Urinary bladder (tissue), 4 donors: ENCODE measurements at places on chromosomes 7 and 10. TPM values are rescaled to one million over a fixed set of nuclear protein-coding genes. Genes with fewer than 3 reads are reported as not detected.

Gene FAM237B
- not detected for polyA plus RNA-seq

Gene RSPH10B
- 0.09 TPM for polyA plus RNA-seq

Gene CRYGN
- 0.67 TPM for polyA plus RNA-seq

Gene POT1
- 15.9 TPM for polyA plus RNA-seq

Gene CYP2C19
- 0.06 TPM for polyA plus RNA-seq

Gene CARD11
- 5.4 TPM for polyA plus RNA-seq

Gene ELN
- 191 TPM for polyA plus RNA-seq

Gene LRMDA
- polyA plus RNA-seq, result 7.9 TPM

Gene MCM10
- 0.14 TPM for polyA plus RNA-seq

Gene AOAH
- polyA plus RNA-seq, result 4.3 TPM

- no peak for DNase-seq
Measured at GRCh38 chr7:112010109-112010508, 196.1 kb downstream of the DOCK4 start.

- DNase-seq, result no peak
Measured at GRCh38 chr10:45136256-45136655, 135.5 kb downstream of the ZNF22 start.

GRCh38 chr7:48938539-48939295 lies 14.4 kb downstream of the CDC14C start:
- no peak for DNase-seq

- no peak for DNase-seq
Measured at GRCh38 chr10:21655687-21656086, 121.7 kb downstream of the MLLT10 start.

- no peak for DNase-seq
Measured at GRCh38 chr10:77629775-77630506, 7.7 kb downstream of the KCNMA1 start.

DNA sequence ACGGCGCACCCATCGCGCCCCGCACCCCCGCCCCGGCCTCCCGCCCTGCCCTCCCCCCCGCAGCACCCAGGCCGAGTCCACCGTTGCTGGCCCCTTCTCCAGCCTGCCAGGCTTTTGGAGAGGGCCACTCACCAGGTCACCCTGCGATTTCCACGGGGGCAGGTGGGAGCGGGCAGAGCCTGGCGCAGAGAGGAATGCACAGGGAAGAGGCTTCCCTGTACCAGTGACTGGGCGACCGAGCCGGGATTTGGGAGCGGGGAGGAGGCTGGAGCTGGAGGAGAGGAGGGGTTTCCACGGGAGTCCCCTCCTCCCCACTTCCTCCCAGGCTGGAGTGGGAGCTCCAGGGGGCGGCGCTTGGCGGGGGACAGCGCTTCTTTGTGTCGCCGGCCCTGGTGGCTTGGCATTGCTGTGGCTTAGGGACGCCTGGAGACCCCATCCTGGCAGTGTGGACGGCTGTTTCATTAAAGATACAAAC lies 19.3 kb downstream of the TCAF1 start:
- DNase-seq, result no peak

DNA sequence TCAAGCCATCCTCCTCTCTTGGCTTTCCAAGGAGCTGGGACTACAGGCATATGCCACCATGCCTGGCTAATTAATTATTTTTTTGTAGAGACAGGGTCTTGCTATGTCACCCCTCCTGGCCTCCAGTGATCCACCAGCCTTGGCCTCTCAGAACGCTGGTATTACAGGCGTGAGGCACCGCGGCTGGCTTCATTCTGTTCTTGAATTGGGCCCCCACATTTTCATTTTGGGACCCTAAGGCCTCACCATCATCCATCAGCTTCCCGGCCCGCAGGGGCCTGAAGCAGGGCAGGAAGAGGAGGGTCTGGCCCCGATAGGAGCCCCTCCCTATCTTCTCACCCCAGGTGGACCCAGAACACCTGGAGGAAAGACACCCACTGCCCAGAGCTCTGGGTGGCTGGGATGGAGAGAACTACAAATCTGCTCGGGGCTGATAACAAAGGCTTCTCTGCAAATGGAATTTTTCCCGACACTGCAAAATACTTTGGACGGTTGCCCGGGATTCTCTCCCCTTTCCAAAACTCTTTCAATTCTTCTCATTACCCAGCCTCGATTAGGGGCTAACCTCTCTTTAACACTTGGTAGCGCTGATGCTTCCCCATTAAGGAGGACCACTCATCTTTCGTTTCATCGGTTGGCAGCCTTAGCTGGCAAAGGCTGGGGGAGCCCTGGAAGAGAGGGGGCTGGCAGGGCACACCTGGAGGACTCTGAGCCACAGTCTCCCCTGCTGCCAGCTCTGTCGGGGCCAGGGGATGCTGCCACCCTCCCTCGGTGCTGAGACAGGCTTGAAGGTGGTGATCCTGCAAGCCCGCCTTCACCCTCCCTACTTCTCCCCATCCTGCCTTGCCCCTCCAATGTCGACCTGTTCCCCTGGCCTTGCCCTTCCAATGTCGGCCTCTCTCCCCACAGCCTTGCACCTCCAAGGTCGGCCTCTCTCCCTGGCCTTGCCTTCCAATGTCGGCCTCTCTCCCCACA lies 81.0 kb upstream of the GNA12 start:
- no peak for DNase-seq

DNA sequence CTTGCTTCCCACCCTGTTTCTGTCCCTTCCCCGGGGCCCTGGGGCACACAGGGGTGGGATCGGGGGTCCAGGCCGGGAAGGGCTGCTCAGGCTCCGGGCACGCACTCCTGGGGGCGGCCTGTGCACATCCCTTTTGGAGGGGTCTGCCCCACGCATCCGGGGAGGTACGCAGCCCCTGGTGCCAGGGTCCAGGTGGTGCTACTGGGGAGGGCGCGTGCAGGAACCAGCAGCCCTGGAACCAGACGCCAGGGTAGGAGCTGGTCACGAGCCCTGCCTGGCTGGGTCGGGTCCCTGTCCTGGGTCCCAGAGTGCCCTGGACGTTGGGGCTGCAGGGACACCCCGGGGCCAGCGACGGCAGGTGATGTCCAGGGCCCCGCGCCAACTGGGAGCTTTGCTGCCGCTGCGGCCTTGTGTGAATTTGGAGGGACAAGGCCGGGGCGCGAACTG lies 53.4 kb downstream of the GLRX3 start:
- no peak for DNase-seq

GRCh38 chr7:47314248-47314647 lies 267.7 kb downstream of the TNS3 start:
- DNase-seq, result no peak

DNA sequence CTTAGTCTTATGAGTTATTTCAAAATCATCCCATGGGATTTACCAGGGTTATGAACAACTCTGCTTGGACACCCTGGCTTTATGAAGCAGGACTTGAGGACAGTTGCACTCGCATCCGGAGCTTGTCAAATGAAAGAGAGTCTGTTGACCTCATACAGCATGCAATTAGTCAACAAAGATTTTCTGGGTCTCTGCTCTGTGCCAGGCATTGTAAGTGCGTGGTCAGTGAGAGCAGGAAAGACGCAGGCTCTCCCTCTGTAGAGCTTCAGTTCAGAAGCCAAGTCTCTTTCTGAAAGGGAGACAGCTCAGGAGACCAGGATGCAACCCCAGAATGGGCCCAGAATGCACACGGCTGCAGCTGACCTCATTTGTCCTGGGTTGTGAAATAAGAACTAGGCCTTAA lies 45.5 kb upstream of the DMBT1 start:
- DNase-seq, result no peak

DNA sequence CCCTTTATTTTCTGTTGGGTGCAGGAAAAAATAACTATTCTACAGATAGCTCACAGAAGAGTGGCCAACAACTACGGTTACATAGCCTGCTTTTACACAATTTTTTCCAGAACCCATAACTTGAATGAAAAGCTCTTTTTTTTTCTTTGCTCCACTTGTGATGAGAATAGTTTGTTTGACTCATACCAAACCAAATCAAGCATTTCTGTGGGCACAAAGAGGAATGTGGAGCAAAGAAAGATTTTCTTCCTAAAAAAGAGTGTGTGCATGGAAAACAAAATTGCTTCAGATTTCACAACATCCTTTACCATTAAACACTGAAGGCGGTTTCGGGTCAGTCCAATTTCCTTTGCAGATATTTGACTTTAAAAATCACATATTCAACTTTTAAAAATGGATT lies 54.8 kb upstream of the RAB11FIP2 start:
- DNase-seq, result no peak

DNA sequence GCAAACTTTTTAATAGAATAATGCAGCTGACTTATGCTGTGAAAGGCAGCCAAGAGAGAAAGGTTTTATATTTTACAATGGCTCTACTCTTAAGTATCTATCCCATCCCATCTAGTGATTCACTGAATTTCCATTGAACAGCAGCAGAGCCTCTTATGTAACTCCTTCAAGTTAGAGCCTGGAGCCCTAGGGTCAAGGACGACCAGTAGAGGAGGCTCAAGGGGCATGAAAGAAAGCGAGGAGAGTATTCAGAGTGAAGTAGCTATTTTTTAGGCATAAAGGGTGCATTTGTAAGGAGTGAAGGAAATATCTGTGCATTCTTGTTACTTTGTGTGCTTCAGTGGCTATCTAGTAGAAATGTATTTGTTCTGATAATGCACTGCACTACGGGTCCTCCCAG lies 180.2 kb upstream of the TPK1 start:
- no peak for DNase-seq

GRCh38 chr10:15515202-15515601 lies 144.1 kb upstream of the FAM171A1 start:
- no peak for DNase-seq

DNA sequence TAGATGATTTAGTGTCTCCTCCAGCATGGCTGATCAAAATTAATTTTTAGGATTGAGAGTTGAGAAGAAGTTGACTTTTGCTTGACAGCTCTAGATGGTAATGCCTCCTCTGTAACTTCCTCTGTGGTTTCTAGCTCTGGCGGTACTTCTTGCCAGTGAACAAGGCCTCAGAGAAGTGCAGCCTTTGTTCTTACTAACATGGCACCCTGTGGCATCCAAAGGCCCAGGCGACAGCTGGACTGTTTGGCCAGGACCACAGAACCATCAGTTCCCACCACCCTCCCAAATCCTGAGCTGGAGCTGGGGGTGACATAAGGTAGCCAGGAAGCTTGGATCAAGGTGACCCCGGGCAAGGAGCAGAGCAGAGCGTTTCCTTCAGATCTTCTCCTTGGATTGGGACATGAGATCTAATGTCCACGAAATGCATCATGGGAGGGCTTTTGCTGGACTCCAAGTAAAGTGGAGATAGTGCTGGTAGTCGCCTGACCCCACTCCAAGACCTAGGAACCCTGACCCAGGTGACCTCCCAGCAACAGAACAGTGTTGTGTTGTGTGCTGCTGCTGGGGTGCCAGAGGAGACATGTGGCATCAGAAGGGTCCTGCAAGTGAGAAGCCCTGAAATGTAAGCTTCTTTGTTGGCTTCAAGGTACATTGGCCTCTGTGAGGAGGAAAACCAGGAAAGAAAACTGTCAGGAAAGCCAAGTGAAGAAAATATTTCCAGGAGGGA lies 41.8 kb downstream of the APBB1IP start:
- DNase-seq, result no peak

DNA sequence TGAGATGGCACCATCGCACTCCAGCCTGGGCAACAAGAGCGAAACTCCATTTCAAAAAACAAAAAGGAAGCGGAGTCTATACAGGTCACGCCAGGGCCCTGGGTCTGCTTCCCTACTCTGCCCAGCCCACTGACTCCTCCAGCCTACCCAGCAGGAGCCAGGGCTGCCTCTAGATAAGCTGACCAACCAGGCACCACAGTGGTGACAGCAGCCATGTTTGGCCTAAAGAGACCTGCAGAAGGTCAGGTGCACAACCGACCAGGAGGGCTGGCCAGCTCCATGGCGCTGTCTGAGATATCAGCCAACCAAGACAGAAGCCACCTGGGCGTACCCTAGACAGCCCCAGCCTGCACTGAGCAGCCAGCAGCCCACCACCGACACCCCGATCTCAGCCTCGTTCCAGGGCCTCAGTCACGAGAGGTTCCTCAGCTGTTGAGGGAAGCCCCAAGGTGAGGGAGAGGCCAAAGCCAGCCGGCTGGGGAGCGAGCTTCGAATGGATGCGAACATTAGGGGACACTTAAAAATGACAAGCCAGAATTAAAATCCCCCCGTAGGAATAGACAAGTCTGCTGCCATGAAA lies 24.4 kb upstream of the PWWP2B start:
- no peak for DNase-seq

- DNase-seq, result peak; percentile 55
Measured at GRCh38 chr10:61452655-61453641, at the start of gene TMEM26. TSS of gene TMEM26 (minus strand) at chr10:61453381. CDS start at chr10:61453081, 300 bp downstream.

GRCh38 chr10:69349542-69349888 lies 67.2 kb downstream of the TACR2 start:
- DNase-seq, result no peak

DNA sequence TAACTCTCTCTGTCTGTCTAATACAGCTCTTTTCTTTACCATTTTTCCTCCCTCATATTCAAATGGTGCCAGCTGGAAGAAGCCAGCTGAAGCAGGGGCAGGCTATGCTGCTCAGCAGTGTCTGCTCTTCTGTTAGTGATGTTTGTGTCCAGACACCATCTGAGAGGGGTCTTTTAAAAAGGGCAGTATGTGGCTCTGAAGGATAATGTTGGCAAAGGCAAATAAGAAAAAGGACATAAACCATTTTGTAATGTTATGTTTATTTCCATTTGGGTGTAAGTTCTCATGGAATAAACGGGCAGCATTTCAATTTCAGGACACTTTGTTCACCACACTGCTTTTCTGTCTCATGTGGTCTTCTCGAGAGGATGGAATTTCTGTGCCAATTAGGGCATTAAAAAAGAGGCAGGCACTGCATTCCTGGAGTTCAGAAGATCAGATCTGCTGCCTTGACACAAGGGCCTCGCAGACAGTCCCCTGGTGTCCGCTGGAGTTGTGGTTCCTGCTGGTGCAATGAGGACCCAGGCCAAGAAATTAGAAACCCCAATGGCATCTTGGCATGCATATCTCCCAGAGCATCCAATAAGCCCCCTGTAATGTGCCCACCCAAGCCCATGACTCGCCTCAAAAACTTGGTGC lies 109.0 kb upstream of the ELMO1 start:
- no peak for DNase-seq

- no peak for DNase-seq
Measured at GRCh38 chr7:94301024-94301586, 93.6 kb upstream of the COL1A2 start.

GRCh38 chr10:44974628-44975430 lies 3.8 kb downstream of the DEPP1 start:
- no peak for DNase-seq

GRCh38 chr10:50410066-50410811 lies 158.9 kb upstream of the ASAH2 start:
- DNase-seq, result no peak

GRCh38 chr10:88874281-88874680 lies 5.8 kb upstream of the STAMBPL1 start:
- no peak for DNase-seq

GRCh38 chr7:158829342-158830210 lies at the start of gene ESYT2:
TSS of gene ESYT2 (minus strand) at chr7:158829509. CDS start at chr7:158829418, 91 bp downstream.
- DNase-seq, result peak; percentile 84

GRCh38 chr10:96565774-96566173 lies 21.0 kb downstream of the TM9SF3 start:
- DNase-seq, result no peak
